Activated naive CD4-positive, alpha-beta T cell treated with anti-CD3 and anti-CD28 coated beads for 36 hours (primary cell): ENCODE measurements at places on chromosomes 11 and 22.

GRCh38 chr11:33133761-33134160 lies 27.5 kb downstream of the CSTF3 start:
- DNase-seq, result no peak

DNA sequence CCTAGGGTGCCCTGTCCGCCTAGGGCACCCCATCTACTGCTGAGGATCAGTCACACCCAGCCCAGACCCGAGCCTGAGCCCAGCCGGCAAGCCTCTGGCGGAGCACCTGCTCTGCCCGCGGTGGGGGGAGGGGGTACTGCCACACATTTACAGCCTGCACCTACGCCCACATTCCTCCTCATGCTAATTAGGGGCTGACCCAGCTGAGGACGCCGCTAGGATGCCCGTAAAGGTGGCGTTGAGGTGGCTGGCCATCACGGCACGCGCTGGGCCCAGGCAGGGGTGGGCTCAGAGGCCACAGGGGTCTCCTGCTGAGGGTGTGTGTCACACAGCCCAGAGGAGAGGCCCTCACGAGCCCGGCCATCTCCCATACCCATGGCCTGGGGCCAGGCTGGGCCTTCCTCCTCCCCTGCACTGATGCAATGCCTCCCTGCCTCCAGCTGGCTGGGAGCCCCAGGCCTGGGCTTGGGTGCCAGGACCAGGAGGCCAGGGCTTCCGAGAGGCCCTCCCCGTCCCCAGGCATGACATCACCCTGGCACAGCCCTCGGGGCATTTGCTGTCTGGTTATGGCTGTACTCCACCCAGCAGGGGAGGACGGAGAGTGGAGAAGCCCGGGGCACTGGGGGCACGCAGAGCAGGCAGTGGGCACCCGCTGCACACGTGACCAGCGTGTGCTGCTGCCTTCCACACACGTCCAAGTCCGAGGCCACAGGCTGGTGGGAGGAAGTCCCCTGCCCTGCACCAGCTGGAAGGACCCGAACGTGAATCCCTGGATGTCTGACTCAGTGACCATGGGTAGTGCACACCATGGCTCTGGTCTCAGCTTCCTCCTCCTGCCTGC lies 12.7 kb downstream of the DUSP8 start:
- no peak for DNase-seq

DNA sequence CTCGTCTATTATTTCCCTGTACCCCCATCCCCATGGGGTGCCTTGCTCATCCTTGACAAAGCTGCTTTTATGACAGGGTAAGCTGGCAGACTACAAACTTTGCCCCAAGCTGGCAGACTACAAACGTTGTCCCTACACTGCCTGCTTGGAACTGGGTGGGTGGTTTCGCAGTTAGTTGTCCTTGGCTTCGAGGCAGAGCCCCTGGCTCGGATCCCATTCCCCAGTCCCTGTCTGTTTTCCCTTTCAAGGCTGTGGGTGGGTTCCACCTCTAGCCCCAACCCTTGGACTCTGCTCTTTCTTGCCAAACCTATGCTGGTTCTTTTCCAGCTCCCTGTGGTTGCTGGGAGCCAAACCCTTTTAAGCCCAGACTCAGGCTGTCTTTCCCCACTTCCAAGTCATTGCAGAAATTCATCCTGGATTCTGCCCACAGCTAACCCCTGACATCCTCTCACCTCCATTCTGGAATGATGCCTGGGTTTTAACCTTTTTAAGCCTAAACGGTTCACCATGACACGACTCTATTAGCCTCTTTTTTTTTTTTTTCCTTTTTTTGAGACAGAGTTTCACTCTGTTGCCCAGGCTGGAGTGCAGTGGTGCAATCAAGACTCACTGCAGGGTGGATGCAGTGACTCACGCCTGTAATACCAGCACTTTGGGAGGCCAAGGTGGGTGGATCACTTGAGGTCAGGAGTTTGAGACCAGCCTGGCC lies 9.2 kb upstream of the RBM14 start:
- DNase-seq, result no peak

DNA sequence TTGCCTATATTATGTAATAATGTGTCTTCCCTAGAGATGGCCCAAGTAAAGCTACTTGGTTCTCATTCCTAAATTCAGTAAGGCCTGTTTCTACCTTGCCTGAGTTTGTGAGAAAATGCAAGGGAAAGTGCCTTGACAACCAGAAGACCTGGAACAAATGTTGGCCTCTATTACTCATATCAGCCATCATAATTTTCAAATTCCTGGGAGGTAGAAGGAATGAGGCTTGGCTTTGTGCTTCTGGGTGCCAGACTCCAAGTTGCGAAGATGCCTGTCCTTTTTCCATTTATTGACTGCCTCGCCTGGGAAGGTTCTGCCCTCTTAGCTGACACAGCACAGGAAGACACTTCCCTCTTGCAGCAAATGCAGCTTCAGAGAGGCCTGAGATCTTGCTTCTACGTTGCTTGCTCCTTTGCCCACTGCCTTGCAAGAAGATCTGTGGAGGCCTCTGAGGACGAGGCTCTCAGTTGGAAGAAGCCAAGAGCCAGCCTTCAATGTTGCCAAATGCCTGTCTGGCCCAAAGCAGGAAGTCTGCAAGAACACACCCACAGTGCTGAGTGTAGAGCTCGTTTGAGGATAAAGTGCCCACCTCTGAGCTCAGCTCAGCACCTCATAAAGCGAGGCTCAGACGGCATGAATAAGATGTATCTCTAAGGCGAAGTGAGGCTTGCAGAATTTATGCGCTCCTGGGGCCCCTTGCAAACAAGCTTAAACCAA lies 120.1 kb downstream of the GALNT18 start:
- DNase-seq, result no peak

GRCh38 chr22:26589845-26590736 lies at the start of gene TPST2:
Gene TPST2 (minus strand): TSS chr22:26590132. CDS start chr22:26541630, 48,502 bp downstream.
- DNase-seq, result peak; percentile 72

DNA sequence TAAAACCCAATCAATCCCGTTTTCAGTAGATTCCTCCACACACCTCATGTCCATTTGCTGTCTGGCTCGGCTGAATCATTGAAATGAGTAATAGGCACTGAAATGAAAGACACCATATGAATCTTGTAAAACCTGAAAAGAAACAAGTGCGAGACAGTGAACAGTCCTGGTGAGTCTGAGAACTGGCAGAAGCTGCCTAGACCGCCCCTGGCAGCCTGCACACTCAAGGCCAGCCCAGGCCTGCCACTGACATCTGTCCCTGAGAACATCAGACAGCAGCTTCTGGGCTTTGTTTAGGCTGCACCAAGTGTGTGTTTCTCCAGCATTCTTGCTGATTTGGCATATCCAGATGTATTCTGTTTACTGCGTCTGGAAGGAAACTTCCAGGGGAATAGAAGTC lies 44.8 kb downstream of the ENDOD1 start:
- DNase-seq, result no peak

- no peak for DNase-seq
These were observed 11.2 kb downstream of the MCAM start for GRCh38 chr11:119305556-119306372.

- no peak for DNase-seq
These were observed 12.2 kb downstream of the ATG16L2 start for GRCh38 chr11:72826191-72826941.

GRCh38 chr22:22754961-22755777 lies 110.8 kb downstream of the GGTLC2 start:
- no peak for DNase-seq

GRCh38 chr22:44131412-44131811 lies 49.3 kb upstream of the PARVG start:
- DNase-seq, result no peak

DNA sequence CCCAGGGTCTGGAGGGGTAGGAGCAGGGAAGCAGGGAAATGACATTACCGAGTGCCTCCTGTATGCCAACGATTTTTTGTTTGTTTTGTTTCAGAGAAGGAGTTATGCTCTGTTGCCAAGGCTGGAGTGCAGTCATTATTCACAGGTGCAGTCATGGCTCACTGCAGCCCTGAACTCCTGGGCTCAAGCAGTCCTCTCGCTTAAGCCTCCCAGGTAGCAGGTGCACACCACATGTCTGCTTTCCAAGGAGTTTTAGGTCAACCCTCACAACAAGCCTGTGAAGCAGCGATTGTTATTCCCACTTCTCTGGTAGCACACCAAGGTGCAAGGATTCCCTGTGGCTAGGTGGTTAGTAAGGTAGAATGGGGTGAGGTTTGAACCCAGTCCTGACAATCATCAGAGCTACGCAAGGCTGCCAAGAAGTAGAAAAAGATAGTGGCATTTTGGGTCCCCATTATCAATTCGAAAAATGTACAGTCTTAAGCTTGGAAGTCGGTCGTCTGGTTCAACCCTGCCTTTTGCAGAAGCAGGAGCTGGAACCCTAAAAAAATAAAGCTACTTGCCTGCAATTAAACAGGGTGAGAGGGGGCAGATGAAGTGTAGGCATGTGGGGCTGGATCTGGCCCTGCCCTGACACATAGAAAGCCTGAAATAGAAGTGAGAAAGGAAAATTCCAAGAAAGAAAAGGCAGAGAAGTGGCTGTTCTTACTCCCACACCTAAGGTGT lies 9.1 kb downstream of the UCP3 start:
- no peak for DNase-seq

DNA sequence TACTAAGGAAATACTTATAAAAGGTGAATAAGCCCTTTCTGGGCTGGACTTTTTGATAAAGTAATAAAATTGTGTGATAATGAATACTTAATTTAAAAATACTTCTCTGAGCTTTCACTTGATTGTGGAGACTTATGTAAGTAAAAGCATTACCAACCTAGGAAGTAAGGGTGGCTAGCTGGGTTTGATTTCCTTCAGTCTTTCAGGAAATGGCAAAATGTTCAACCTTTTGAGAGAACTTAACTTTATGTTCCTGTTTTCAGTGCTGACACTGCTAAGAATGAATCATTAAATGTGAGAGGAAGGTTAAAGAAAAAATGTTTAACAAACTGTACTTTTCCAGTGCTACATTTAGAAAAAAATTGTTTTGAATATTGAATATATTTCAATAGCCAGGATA lies 900.3 kb downstream of the METTL15 start:
- DNase-seq, result no peak

- no peak for DNase-seq
These were observed 9.3 kb upstream of the ACAT1 start for GRCh38 chr11:108112057-108112456.

GRCh38 chr11:73334384-73335203 lies 26.5 kb downstream of the ARHGEF17 start:
- DNase-seq, result no peak

DNA sequence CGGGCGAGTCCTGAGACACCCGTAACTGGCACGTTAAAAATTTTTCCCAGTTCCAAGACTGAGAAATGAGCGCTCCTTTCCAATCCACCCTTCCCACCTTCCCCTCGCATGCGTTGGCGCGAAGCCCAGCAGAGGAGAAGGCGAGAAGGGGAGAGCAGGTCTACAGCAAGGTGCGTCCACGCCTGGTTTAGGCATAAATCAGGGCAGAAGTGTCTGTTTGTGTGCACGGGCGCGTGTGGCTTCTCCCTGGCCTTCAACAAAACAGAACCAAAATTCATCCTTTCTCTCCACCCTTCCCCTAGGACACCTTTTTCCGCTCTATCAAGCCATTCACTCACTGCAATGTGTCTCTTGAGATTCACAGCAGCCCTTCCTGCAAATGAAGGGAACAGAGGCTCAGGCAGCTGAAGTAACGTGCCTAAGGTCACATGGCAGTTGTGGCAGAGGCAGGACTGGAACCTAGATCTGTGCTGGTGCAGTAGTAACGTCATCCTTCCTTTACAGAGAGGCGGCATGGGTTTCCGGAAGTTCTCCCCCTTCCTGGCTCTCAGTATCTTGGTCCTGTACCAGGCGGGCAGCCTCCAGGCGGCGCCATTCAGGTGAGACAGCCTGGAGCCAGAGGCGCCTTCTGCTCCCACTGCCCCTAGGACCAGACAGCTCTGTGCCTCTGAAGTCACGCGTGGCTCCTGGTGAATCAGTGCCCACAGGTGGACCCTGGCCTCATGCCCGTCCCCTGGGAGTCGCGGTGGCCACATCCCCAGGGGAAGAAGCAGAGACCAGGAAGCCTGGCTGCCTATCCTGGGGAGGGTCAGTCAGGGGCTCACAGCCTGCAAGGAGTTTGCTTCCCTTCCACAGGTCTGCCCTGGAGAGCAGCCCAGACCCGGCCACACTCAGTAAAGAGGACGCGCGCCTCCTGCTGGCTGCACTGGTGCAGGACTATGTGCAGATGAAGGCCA lies 1.1 kb downstream of the CALCB start:
- peak; percentile 94 for DNase-seq

DNA sequence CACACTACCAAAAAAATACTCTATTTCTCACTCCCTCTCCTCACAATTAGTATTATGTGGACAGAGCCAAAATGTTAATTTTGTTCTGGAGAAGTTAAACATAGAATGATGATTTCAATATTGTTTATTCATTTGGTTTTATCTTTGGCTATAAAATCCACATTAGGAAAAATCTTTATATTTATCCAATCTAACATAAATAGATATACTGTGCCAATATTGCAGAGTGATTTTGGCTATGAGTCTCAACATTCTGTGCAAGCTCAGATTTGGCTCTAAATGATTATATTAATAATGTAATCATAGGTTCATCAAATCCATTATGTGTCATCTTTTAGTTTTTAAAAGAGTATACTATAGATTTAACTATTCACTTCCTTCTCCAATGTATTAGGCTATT lies 667.5 kb upstream of the CHORDC1 start:
- no peak for DNase-seq

- DNase-seq, result peak; percentile 56
These were observed 27.8 kb downstream of the GDPD5 start for GRCh38 chr11:75497788-75498409.

- peak; percentile 67 for DNase-seq
These were observed 23.9 kb upstream of the SCGB1A1 start for GRCh38 chr11:62394825-62395538.

DNA sequence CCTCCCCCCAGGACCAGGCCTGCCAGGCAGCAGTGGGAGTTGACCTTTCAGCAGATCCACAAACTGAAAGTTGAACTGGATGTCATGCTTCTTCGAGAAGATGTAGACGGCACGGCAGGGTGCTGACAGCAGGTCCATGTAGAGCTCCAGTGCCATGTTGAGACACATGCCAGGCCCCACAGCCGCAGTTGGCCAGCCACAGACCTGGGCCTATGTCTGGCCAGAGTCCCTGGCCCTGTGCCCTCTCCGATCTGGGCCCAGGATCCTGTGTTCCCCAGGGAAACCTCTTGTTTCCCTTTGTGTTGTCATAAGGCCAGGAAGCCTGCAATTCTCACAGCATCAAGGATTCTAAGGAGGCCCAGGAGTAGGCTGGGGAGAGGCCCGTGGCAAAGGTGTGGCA lies at the start of gene GSTT4:
Gene GSTT4, minus strand, starts transcription at position 253 of the 400 bp plus-strand sequence. Its CDS starts 97 bp downstream, at position 156.
- no peak for DNase-seq

DNA sequence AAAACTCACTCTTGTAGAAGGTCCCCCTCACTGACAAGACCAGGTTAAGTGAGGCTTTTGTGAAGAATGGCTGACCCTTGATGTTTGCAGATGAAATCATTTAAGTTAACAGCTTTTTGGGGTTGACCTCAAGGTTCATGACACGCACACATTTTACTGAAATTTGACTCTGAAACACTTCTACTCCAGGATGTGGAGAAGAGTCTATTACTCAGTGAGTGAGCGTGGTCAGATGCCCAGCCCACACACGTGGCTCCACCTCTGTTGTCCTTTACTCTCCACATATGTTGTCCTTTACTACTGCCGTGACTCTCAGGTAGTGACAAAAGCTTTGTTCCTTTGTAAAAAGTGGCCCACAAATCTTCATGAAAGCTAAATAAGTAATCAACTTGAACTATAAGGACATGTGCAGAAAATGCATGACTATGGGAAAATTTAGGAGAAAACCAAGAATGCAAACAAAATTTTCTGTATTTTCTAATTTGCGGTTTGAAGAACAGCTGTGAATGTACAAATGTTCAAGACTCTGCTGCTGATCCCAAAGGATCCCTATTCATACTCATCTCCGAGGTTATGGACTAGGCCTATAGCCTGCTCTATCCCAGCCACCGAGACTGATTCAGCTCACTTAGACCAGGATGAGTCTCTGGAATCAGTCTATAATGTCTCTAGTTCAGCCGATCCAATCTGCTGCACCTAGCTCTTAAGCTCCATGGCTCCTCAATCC lies 22.4 kb downstream of the XRRA1 start:
- DNase-seq, result no peak

- DNase-seq, result no peak
These were observed 61.4 kb upstream of the BMAL1 start for GRCh38 chr11:13216019-13216710.
